Stimulated activated CD8-positive, alpha-beta memory T cell treated with anti-CD3 and anti-CD28 coated beads, Interleukin-15, amount 100 ng/mL, for 24 hours (primary cell): ENCODE measurements at places on chromosomes 5 and 9.

DNA sequence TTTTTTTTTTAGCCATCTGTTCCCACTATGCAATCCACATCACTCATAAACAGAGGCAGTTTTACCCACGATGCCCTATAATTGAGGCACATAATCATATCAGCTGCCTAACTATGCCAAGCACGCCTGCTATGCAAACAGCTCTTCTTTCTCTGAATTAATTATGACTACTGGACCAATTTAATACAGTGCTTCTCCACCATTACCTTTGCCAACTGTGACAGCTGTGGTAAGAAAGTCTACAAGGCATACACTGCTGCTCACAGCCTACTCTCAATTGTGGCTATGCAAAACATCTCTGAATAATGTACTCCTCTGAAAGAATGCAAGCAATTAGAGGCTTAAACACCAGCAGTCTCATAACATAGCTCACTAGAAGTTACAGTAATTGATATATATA is 97.1 kb downstream of the DTWD2 start:
- no peak for DNase-seq

GRCh38 chr5:15489571-15490235 is 10.3 kb upstream of the FBXL7 start:
- no peak for DNase-seq

- no peak for DNase-seq
Observed at GRCh38 chr5:3365501-3366215, 230.0 kb upstream of the IRX1 start.

DNA sequence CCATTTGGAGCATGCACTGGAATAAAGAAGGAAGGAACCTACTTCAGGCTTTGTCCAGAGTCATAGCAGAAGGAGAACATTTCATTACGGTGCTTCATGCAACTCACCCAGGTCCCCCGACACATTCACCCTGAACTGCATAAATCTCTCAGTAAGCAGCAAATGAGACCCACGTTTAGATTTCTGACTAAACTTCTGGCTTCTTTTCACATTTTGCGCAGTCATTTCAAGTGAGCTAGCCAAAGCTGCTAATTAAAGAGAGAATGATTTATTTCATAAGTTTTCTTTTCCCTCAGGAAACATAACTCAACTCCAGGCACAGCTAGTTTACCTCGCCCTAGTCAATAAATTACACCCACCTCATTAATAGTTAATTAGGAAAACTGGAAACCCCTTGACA is 88.6 kb upstream of the GAS1 start:
- DNase-seq = no peak

DNA sequence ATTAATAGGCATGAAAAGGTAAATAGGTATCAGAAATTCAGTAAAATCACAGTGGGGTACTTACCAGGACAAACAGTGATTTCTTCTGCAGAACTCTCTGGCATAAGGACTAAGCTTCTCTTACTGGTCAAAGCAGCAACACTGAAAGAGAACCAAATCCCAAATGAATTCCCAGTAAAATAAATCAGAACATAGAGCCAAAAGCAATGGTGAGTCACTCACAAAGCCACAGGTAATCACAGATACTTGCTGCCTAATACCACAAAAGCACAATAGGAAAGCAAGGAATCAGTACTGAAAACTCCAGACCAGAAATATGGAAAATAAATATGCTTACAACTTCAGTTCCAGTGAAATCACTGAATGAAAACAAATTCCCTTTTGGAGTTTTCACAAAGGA is 50.7 kb downstream of the UIMC1 start:
- DNase-seq = no peak

- no peak for DNase-seq
Observed at GRCh38 chr9:38687389-38687842, 32.5 kb downstream of the FAM240B start.

DNA sequence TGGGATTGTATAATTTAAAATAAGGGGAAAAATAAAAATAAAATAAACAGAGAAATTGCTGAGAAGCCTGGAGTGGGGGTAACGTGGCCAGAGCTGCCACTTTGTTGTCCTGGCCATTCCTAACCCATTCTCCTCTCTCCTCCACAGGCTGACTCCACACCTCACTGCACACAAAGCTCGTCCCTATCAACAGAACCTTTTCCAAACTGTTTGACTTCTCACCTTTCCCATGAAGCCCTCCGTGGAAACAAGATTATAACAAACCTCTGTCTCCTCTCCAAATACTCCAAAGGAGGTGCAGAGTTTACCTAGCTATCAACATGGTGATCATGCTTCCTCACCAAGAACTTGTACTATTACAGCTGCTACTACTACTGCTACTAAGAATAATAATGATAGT is 151.1 kb downstream of the GLIS3 start:
- DNase-seq = no peak

DNA sequence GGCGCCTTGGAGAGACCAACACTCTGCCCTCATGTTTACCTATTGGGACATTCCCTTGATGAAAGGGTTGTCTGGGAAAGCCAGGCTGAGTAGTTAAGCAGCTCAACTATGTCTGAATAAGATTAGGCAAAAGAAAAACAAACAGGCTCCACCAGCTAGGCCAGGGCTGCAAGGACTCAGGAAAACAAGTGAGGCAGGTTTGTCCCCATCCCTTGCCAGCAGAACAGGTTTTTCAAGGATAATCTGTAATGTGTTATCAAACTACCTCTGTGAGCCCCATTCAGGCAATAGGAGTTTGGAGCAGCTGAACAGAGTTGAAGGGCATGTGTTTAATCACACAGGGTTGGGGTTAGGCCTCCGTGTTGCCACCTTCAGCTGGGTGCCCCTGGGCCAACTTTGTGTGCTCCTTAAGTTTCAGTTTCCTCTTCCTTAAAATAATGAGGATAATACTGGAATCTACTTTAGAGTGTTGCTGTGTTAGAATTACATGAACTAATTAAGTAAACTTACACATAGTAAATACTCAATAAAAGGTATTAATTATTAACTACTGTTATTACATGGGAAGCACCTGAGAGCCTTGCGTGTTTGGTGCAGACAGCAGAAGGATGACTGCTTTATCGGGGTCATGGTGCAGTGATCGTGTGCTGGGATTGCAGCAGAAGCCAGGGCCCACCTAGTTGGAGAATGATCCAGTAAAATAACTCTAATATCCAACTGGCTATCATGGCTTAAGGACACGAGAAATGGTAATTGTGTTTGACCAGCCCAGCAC is 72.1 kb upstream of the ATP10B start:
- no peak for DNase-seq

DNA sequence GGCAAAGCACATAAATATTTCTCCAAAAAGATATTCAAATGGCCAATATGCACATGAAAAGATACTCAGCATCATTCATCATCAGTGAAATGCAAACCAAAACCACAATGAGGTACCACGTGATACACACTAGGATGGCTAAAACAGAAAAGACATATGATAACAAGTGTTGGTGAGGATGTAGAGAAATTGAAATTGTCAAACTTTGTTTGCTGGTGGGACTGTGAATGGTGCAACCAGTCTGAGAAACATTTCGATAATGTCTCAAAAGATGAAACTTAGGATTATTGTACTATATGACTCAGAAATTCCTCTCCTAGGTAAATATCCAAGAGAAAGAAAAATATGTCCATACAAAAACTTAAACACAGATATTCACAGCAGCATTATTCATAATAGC is 8.6 kb upstream of the LHFPL2 start:
- DNase-seq = no peak

DNA sequence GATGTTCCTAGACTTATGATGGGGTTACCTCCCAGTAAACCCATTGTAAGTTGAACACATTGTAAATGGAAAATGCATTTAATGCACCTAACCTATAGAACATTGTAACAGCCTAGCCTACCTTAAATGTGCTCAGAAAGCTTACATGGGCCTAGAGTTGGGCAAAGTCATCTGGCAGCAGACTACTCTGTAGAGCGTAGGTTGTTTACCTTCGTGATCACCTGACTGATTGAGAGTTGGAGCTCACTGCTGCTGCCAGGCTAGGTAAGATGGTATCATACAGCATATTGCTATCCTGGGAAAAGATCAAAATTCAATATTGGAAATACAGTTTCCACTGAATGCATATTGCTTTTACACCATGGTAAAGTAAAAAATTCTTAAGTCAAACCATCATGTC is 95.4 kb downstream of the HTR4 start:
- DNase-seq = no peak

DNA sequence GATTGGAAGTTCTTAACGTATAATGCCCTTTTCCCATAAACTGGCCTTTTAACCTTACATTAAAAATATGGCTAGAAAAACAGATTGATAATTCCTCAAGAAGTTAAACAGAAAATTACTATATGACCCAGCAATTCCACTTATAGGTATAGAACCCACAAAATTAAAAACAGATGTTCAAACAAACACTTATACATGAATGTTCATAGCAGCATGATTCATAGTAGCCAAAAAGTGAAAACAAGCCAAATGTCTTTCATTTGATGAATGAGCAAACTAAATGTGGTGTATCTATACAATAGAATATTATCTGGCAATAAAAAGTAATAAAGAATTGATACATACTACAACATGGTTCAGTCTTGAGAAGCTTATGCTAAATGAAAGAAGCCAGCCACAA is 35.5 kb downstream of the POU5F2 start:
- DNase-seq = no peak

DNA sequence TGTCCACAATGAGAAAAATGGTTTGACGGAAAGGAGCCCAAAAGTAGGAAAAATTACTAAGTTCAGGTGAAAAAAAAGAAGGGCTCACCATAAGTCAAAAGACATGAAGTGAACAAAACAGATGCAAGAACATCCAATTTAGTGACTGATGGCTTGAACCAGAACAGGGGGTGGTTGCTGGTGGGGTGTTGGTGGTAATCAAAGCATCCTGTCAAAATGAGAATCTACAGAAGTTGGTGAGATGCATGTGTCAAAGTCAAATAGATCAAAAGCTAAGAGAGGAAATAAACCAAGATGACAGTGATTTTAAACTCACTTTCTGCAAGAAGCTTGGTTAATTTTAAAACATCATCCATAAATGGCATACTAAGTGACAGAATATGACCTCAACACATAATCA is 117.4 kb downstream of the MLLT3 start:
- no peak for DNase-seq

GRCh38 chr5:14364576-14365472 is 216.8 kb upstream of the OTULINL start:
- no peak for DNase-seq

DNA sequence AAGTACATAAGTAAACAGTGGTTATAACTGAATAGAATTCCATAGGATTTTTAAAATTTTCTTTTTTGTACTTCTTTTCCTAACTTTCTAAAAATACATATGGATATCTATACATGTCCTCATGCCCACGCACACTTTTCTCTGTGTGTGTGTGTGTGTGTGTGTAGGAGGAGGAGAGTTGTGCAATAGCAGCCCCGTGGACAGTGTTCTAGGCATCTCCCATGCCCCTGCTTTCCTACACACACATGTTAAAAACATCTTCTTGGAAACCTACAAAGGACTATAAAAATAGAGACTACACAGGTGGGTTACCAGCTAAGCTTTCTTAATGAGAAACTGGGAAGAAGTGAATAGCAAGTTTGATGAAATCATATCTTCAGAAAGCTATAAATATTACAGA is 19.8 kb upstream of the HEXB start:
- DNase-seq = no peak

DNA sequence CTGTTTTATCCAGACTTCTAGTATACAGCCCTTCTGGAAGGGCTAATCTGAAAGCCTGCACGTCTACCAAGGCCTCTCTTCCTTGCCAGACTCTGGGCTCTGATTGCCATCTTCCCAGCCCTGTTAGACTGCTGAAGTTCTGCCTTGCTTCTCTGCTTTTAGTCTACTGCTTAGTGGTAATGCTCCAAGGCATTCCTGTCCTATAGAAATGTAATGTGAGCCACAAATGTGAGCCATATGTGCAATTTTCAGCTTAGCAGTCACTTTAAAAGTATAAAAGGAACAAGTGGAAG is 32.1 kb downstream of the WNK2 start:
- DNase-seq = no peak

- no peak for DNase-seq
Observed at GRCh38 chr5:7849681-7850394, 1.1 kb downstream of the CFAP90 start.

- DNase-seq = peak; percentile 7
Observed at GRCh38 chr9:122904466-122904822, 715 bp downstream of the RC3H2 start.

DNA sequence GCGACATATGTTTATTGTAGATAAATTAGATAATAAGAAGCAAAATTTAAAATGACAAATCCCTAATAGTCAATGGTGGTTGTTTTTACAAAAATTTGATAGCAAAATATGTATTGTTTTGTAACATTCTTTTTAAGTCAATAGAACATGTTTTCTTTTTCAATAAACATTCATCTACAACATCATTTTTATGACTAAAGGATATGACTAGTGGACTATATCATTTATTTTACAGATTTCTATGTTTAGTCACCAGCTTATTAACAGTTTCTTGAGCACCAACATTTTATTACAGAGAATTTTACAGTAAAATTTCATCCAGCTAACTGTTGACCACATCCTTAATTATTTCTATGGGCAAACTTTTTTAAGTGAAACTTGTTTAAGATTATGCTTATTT is 114.7 kb upstream of the IL7R start:
- DNase-seq = no peak

DNA sequence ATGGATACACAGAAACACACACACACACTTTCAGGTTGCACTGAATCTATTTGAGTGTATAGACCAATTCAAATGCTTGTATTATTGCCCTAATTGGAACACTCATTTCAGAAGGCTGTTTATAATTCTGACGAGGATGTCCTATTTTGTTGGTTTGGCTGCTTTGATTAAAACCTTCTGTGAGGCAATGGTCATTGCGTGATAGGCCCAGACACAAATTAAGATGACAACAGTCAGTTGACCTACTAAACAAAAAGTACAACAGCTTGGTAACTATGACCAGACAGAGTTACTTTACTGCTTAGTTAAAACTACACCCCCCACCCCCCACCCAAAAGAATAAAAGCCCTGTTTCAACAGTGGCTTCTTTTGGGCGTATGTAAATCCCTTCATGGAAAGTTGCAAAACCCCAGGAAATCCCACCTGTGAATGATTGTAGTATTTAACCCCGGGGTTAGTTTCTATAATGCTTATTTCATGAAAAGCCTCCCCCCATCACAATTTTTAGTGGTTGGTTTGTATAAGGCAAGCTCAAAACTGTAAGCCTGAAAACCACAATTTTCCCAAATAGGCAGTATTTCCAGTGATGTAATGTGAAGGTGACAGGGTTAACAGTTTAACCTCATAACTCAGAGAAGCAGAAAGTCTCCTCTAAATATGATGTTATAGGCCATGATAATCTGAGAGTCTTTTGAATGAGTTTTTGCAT is 340.8 kb downstream of the FGF10 start:
- no peak for DNase-seq

DNA sequence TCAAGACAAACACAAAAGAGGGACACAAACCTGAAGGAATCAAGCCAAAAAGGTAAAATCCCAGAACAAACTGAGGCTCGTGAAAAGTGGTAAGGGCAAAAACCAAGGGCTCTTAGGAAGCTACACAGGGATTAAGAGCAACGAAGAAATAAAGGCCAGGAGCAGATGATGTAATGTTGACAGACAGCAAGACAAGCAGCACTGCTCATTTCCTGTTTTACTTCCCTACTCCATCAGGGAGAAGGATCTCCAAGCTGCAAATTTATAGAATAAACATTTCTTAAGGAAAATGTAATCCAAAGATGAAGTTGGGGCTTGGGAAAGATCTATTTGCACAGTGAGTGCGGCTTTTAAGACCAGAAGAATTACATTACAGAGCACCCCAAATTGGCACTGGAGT is 182.3 kb upstream of the MAP1B start:
- no peak for DNase-seq
